SW480 (cell line): ENCODE measurements at places on chromosomes 4 and X.

DNA sequence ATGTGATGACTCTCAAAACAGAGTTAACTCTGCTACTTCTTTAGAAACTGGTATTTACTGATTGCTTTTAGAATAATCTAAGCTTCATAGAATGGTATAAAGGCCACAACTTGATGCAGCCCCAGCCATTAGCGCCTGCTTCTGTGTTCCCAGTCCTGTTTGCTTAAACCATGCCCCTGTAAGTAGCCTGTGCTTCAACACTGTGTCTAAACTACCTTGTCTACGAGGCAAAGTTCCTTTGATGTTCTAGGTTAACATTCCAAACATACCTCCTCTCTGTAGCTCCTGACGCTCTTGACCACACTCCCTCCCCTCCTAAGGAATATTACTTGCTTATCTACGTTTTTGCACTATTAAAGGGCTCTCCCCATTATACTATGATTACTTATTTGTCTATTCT is 352.5 kb upstream of the ADGRL3 start:
- peak; percentile 29 for DNase-seq

- DNase-seq: no peak
Observed at GRCh38 chrX:9207142-9207541, 173.2 kb upstream of the FAM9B start.

GRCh38 chr4:144969821-144970220 is 128.2 kb downstream of the ANAPC10 start:
- no peak for DNase-seq

DNA sequence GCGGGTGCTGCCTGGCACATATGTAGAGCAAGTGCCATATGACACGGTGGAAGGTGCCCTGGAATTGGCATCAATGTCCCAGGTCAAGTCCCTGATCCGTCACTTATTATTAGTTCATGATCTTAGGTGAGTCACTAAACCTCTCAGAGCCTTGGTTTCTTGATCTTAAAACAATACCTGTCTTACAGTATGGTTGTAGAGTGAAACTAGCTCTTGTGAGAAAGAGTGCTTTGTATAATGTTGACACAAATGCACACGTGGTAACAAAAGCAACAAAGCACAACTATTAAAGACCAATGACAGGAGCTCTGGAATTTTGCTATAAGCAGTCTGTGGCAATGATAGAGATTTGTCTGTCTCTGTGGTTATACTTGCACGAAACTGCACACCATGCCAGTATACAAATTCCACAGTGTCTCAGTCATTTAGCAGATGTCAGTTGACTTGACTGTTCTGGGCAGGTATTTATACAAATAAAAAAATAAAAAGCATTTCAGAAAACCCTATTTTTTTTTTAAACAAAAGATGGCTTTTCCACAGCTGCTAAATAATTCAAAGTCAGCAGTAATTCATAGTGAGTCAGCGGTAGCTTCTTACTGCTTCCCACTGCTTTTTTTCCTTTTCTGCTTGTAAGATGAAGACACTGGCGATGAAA is 19.7 kb upstream of the ACSL1 start:
- peak; percentile 61 for DNase-seq

- DNase-seq: peak; percentile 64
Observed at GRCh38 chr4:1055721-1056590, 44.5 kb downstream of the FGFRL1 start.

DNA sequence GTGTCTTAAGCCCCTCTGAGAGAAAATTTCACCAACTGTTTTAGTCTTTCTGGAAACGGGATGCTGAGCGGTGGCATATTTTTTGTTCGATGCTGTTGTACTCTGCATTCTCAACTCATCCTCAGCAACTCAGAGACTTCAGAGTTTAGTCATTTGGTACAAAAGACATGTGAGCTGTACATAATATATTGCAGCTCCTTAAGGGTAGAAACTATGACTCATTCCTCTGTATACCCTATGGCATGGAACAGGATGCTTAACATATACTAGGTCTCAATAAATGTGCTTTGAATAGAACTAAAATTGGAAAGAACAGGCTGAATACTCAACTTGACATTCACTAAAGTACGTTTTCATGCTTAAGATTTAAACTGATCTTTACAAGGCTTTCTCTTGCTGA is 130.5 kb upstream of the SLITRK2 start:
- DNase-seq: no peak

DNA sequence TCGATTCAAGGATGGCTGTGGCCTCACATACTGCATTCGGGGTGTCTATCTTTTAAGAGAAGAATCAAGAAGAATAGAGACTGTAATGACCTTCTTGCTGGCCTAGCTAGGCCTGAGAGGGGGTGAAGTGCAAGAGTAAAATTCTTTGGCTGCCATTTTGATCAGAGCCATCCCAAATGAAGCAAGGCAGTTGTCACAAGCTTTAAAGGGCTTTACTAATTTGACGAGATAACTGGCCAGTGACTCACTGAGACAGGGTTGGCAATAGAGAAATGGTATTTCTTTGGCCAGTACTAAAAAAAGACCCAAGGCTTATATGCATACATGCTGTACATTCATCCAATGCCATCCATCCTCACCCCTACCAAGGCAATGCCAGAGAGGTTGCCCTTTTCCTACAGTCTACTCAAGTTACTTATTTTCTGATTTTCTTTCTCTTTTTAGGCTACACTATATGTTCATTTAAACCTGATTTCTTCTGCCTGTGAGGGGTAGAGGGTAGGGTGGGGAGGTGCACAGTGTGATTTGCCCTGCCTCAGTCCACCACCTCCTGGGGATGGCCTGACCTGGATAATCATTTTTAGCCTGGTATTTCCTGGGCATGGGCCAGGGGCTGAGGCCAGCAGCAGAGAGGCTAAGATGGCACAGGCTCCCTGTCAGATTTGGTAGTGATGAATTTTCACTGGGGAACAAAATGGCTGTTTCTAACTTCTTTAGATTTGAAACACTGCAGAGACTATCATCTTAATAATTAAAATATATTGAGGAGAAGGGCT is 32.2 kb downstream of the ATG4A start:
- DNase-seq: no peak

DNA sequence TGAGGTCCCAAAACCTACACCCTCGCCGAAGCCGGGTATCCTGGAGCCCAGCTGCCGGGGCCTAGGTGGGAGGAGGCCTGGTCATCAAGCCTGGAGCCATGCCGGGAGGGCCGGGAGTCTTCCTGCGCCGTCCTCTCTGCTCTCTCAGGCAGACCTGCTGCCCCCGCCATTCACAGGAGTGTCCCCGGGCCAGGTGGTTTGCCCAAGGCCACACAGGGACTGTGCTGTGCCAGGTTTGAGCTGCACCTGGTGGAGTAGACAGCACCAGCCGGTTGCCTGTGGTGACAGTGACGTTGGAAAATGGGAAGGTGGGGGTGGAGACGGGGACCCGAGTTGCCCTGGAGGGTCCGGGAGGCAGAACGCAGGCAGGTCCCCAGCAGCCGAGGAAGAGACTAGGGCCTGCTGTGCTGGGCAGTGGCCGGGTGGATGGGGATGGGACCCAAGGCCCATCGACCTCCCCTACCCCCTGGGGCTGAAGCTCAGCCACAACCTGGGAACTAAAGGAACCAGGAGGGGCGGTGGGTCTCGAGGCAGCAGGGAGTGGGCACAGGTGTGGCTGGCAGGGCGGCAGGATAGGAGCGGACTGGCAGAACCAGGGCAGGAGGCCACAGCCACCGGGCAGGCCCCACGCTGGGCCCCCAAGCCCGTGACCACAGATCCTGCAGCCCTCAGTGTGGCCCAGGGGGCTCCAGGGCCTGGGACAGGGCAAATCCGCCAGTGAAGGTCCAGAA is 9.5 kb downstream of the DOK7 start:
- no peak for DNase-seq

DNA sequence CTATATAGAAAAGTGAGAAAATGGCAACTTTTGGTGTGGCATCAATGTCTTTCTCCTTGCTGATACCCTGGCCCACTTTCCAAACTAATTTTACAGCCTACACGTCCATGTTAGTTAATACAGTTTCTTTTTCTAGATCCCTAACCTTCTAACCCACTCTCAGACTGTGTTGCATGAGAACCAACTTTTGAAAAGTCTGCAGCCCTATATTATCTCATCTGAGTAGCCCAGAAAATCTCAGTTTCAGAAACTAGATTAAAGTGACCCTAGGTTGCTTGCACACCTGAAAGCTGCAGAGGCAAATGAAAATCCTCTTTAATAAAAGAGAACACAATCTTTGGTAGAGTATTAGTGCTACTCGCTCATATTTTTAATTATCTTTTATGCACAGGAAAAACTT is 371.6 kb upstream of the EMCN start:
- DNase-seq: no peak

GRCh38 chr4:65646136-65646535 is 24.2 kb downstream of the EPHA5 start:
- no peak for DNase-seq

DNA sequence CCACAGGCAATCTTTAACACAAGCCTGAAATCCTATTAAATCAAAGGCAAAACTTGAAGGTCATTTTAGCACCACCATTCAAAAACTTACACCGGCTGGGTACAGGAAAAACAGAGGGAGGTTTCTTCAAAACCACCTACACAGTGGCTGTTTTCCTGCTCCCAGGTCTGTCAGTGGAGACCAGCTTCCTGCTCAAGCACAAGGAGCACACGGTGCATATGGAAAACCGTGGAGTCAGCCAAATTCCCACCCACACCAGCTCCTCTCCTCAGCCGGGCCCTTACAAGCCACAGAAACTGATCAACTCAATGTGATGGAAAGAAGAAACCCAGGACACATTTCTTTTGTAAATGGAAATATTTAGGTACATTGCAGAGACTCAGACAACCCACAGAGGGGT is 14.3 kb upstream of the FAM241A start:
- no peak for DNase-seq

GRCh38 chr4:7622371-7622770 is 187.6 kb upstream of the PSAPL1 start:
- no peak for DNase-seq

GRCh38 chr4:89539374-89539773 is 231.8 kb upstream of the GPRIN3 start:
- DNase-seq: no peak

DNA sequence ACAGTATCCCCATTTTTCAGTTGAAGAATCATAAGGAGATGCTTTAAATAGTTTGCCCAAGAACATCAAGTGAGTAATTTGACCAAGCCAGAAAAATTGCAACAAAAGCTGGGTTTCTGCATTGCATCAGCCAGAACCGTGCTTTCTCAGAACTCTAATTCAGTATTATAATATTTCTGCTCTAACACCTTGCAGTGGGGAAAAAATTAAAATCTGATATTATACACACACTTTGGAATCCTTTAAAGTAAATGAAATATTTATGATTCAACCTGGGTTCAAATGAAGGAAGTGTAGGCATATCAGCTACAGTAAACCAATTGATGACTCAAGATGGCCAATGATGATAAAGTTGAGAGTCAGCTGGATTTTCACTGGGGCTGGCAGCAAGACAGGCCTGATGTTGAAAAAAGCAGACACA is 387.6 kb upstream of the ZFP42 start:
- no peak for DNase-seq

GRCh38 chr4:129974730-129975129 is 878.8 kb downstream of the C4orf33 start:
- DNase-seq: no peak

- no peak for DNase-seq
Observed at GRCh38 chr4:2072971-2073807, 14.1 kb downstream of the NAT8L start.

- DNase-seq: no peak
Observed at GRCh38 chr4:102328045-102328444, 17.2 kb downstream of the SLC39A8 start.

DNA sequence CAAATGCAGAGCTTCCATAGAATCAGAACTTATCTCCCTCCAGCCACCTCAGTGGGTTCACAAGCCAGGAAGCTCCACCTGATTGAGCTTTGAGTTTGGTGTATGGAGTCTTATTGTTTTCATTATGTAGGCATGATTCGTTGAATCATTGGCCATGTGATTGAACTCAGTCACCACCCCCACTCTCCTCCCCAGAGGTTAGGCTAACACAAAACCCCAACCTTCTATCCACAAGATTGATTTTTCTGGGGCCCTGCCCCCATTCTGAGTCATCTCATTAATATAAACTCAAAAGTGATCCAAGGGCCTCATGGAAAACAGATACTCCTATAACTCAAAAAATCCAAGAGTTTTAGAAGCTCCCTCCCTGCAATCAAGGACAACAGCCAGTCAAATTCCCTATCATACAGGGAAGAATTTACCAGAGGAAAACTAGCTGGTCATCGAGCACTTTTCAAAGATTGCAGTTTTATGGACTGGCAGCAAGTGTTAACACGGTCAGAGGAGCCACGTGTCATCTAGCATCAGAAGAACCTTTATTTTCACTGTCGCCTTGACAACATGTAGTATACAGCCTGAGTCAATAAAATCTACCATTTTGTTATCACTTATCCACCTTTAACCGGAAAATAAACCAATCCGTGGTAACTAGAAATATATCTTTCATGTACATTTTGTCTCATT is 35.9 kb upstream of the GUCY1B1 start:
- DNase-seq: no peak
